NCI-H187 treated with DMSO at 0.1 percent for 48 hours (cell line): ENCODE measurements at places on chromosomes 3 and 15.

- no peak for DNase-seq
Measured at GRCh38 chr3:169146179-169146665, 517.3 kb downstream of the MECOM start.

DNA sequence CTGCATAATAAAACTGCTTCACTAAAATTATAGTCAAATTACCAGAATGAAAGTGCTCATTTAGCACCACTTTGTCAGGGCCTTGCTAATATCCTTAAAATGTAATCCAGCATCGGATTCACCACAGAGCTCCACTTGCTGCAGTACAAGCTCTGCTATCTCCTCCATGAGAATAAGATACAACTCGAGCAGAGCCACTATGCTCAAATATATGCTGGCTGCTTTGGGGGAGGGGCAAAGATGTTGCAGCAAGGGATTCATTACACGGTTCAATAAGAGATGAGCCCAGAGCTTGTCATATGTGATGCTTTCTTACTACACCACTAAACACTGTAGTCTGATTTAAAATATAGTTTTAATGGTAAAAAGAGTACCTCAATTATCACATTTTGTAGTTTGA, 72.2 kb downstream of the DLG1 start:
- DNase-seq = no peak

DNA sequence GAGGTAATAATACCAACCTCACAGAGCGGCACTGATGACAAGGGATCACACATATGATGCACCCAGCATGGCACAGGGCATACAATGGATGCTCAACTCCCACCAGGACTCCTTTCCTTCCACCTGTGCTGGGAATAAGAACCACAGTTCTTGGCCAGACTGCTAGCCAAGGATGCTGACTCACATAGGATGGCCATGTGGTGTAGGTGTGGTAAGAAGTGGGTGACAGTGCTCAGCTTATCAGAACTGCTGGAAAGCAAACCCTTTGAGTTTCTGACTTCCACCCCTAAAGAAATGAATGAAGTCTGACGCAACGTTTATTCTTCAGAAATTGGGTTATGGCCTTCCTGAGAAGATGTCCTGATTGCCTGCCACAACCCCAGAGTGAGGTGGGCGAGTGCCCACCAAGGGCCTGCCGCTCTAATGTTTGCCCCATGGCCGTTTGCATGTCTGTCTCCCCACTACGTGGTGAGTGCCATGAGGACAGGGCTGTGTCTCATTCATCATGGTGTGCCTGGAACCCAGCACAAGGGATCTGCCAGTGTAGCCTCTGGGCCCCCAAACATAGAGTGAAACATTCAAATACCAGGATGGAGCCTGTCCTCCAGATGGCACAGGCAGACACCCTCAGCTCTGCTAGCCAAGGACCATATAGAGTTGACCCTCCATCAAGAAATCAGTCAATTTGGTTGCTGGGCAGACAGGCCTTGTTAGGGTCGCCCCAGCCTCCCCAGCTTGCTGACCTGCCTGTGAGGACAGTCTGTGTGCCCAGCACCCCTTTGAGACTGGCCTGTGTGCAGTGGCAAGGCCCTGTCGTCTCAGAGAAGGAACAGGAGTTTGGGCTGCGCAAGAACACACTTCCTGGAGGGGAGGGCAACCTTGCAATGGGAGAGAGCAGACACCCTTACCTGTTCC, 57.6 kb upstream of the SLCO2A1 start:
- DNase-seq = no peak

GRCh38 chr15:28986108-28986507, 100.3 kb downstream of the APBA2 start:
- DNase-seq = no peak

GRCh38 chr3:97882975-97883598, 61.3 kb downstream of the CRYBG3 start:
- no peak for DNase-seq

DNA sequence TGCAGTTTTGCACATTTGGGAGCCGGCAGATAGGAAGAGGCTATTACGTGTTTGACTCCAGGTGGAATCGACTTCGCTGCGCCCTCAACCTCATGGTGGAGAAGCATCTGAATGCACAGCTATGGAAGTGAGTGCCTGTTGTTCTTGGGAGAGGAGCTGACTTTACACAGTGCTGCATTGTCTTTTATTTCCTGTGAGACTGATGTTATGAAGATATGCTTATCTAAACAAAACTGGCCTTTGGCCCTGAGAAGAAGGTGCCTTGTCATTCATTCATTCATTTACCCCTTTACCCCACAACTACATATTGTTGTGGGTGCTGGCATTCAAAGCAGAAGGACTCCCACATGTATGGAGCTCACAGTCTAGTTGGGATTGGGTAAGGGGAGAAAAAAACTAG, 32.6 kb downstream of the PSMD6 start:
- DNase-seq = no peak

- DNase-seq = no peak
Measured at GRCh38 chr3:95719481-95719880, 1094.9 kb upstream of the EPHA6 start.

GRCh38 chr3:175941352-175941751, 1082.2 kb downstream of the NAALADL2 start:
- no peak for DNase-seq

GRCh38 chr15:48802257-48802656, 8.6 kb downstream of the CEP152 start:
- DNase-seq = no peak

DNA sequence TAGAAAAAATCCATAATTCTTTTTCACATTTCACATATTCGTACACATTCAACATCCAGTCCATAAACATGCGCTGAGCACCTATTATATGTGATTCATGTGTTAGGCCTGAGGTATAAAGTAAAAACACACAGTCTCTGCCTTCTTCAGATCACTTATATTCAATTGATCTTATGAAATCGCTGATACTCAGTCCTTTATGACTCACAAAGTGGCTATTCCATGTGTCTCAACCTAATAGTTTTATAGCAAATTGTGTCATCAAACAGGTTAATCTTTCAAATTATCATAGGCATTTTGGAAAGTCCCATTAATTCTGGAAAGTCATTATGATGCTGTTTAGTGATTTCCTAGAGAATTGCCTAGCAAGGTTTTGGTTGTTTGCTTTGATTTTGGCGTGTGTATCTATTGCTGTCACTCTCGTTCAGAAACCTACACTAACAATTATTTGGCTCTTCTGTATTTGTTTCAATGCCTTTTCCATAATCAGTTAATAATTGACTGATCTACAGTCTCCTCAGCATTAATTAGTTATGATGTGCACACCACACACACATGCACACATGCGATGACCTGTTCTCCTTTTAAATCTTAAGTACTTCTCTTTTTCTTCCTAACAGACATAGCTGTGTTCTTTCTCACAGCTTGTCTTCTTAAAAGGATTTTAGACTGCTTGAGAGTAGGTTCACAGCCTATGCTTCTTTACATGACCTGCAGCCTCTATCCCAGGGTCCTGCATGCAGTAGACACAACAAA, 353.1 kb downstream of the MECOM start:
- DNase-seq = no peak

DNA sequence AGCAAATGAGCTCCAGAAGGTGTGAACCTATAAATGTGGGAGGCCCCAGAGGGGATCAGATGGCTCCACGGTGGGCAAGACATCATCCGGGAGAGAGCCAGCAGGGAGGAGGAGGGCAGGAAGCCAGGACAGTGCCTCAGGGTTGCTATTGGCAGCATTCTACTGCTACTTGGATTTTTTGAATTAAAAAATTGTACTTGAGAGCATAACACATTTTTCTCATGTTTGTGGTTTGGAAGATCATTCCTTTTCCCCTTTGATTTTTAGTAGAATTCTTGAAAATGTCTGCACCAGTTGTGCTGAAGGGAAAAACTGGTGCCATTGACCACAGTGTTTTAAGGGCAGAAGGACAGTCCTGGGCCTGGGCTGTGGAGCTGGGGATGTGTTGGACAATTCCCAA, 59.2 kb downstream of the LYZL4 start:
- DNase-seq = no peak

DNA sequence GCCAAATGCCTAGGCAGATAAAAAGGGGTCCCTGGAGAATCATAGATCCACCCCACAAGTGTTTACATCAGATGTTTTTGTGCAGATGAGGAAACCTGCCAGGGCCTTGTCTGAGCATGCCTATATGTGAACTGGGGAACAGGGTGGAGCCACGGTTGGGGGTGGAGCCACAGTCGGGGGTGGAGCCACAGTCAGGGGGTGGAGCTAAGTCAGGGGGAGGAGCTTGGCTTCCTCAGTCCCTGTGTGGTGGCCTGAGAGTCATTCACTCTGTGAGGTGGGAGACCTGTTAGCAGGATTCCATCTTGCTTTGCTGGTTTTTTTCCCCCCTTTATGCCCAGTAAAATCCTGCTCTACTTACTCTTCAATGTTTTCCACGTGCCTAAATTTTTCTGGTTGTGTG, 57.8 kb upstream of the TGFBR2 start:
- no peak for DNase-seq

DNA sequence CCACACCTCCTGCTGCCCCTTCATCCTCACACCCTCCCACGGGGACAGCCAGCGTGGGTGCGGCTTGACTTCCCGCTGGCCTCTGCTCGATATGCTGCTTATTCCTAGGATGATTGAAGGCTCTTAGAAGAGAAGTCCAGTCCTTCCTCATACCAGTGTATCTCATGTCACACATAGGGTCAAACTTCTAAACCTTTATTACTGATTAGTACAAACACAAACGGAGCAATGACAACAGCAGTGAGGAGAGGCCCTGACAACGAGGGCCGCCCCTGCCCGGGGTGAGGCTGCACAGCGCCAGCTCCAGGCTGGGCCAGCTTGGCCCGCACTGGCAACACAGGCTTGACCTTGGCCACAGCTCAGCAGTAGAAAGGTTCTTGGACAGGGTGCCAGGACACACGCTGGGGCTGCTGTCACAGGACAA, 3.7 kb downstream of the CIB1 start:
- DNase-seq = no peak

DNA sequence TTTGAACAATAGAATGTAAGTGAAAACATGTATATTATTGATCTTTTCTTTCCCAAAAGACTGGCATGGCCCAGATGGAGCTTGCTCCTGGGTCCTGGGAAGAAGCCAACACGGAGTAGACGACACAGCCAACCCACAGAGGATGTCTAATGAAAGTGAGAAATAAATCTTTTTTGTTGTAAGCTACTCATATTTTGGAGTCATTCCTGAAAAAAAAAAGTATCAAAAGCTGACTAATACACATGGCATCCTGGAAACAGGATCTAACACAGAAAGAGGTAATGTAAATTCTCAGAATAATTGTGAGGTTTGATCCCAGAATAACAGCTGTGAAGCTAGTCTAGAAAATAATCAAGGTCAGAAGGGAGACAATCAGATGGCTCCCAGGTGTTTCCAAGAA, 12.6 kb upstream of the FRMD5 start:
- DNase-seq = no peak

GRCh38 chr3:58414538-58415197, 19.0 kb downstream of the PDHB start:
- DNase-seq = peak; percentile 6

- no peak for DNase-seq
Measured at GRCh38 chr15:82774496-82774895, 31.4 kb downstream of the FSD2 start.

DNA sequence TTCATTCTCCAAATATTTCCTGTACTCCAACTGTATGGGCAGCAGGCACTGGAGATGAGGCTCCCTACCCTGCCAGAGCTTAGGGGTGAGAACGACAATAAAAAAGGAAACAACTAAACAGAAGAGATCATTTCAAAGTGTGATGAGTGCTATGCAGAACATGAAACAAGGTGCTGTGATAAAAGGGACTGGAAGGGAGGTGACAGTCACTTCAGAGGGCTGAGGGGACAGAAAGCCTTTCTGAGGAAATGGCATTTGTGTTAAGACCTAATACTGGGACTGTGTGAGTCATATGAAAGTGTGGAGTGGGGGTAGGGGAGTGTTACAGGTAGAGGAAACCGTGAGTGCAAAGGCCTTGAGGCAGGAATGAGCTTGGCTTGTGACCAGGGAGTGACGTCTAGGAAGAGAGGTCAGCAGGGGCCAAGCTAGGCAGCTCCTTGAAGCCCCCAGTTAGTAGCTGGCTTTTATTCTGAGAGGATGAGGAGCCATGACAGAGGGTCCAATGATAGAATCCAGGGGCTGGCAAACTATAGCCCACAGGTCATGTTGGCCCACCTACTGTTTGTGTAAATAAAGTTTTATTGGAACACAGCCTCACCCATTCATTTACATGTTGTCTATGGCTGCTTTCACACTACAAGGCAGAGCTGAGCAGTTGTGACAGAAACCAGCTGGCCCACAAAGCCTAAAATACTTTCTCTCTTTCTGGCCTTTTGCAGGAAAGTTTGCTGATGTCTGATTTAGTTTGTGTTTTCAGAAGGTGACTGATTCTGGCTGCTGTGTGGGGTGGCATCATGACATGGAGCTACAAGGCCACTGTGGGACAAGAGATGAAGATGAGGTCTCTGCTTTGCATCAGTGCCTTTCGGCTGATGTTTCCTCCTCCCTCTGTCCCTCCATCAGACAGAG, 56.6 kb downstream of the LSM3 start:
- DNase-seq = no peak

DNA sequence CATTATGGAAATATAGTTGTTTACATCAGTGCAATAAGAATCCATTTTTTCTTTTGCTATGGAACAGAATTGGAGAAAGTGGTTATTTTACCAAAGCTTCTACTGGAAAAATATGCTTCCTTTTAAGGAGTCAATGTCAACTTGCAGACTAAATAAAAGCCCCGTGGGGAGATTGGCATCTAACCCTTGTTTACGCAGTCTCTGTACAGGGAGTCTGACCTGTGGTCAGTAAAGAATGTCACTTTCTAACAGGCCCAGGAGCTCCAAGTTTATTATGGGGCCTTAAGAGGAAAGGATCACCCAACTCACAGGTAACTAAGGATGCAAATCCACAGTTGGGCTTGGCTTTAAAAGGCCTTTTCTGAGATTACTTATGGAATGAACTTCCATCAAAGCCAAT, 1751.2 kb downstream of the SI start:
- no peak for DNase-seq

DNA sequence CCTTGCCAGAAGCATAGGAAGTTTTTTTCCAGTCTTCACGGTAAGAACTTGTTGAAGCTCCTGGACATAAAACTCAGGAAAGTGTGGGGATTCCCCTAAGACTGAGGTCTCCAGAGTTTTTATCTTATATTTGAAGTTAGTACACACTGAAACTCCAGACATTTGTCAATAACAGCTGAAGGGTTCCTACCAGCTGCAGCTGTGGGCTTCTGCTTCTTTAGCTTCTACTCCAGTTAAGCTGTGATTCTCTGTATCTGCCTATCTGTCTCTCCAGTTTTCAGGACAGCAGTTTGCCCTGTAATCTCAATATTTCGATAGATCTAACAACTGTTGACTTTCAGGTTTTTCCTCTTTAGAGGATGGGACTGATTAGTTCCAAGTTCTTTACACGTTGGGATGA, 966.0 kb upstream of the SEMA6D start:
- no peak for DNase-seq
